ENCODE measurements at places on chromosomes 5 and 9.
A peak's percentile ranks its signal among the peaks of the same experiment; 100 is the strongest.

DNA sequence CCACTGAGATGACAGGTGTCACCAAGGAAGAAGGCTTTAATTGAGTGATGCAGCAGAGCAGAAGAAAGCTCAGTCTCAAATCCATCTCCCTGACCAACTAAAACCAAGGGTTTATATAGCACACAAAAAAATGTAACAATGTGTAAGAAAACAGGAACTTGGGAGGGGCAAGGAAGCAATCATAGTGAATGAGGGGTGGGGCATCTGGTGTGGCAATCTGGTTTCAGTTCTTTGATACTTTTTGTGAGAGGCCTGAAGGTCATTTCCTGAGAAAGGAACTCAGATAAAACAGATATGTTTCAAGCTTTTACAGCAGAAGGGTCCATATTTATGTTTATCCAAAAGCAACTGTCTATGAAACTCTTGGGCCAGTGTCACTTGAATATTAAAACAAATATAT is 19.7 kb downstream of the CD180 start:
- no peak for DNase-seq

DNA sequence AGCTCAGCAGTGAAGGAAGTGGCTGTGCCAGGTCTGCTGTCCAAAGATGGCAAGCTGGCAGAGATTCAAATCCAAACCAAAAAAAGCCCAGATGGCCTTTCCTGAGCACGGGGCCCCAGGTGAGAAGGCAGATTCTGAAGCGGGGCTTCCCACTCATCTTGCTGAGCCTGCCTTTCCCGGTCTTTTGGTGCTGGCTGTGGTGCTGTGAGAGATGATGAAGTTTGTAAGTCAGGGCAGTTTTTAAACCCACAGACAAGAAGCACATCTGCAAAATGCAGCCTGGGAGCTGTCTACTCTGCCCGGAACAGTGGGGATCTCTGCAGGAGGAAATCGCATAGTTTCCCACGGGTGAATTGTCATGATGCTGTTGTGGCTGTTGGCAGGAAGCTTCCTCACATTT is 85.0 kb upstream of the IRX4 start:
- DNase-seq = no peak

- DNase-seq = no peak
Measured at GRCh38 chr5:105740242-105740641, 1930.5 kb downstream of the EFNA5 start.

GRCh38 chr5:89282554-89283510 is 399.8 kb upstream of the MEF2C start:
- no peak for DNase-seq

DNA sequence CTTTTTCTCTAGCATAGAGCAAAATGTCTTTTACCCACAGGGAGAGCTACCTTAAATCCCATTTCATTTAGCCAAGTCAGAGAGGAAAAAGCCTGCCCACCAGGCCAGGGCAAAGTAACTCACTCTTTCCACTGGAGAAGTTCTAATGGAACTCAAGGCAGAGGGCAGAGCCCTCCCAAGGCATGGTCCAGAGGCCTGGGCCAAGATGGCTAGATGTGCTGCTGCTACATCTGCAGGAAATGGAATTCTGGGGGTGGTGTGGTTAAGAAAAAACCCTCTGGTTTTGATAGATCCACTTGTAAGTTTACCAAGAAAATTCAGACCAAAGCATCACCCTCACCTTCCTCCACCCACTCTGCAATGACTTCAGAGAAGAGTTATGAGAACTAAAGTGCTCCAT is 37.3 kb downstream of the CSF2 start:
- DNase-seq = no peak

DNA sequence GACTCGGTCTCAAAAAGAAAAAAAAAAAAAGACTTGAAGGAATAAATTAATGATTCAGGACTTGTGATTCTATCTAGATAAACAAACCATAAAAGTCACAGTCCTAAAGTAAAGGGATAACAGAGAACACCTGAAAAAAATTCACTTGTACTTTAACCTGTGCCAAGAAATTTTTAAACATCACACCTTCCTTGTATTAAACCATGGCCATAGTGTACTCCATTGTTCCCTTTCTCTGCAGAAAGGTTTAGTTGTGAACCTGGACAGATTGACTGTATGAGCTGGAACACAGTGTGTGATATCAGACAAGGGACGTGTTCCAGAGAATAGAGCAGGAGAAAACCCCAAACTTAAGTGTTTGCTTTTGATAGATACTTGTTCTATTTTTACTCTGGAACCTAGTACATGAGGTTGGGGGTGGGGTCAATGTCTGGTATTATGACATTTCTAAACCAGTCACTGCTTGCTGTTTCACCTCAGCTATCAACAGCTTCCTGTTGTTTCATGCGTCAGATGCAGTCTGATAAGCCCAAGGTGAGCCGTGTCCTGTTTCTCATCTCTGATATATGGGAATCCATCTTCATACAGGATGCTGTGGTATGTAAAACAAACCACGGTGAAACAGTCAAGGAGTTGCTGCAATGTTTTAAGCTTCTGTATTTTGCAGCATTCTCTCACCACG is 62.5 kb upstream of the ITGA1 start:
- DNase-seq = no peak

GRCh38 chr5:63805151-63805550 is 157.1 kb downstream of the HTR1A start:
- no peak for DNase-seq

DNA sequence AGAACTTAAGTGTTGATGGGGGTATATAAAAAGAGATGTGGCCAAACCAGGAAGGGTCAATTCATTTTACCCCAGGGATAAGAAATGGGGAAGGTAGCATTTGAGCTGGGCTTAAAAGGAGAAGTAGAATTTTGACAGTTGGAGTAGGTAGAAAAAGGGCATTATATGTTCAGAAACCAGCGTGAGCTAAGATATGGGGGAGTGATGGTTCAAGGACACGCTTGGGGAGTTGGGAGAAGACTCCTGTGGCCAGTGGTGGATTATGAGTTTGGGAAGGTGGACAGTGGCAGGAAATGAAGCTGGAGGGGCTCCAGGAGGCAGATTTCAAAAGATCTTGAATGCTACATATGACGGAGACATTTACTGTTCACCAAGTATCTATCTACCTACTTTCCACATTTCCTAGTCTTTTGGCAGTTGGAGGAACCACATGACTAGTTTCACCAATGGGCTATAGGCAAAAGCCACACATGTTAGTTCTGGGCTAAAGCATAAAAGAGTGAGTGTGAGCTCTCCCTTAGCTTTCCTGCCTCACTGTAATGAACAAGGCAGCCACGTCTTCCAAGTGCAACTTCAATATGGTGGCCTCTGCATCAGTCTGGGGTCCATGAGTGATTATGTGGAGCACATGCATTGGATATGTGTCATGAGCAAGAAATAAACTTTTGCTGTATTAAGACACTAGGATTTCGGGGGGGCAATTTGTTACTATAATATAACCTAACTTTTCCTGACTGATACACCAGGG is 15.7 kb upstream of the GSN start:
- DNase-seq = no peak

- no peak for DNase-seq
Measured at GRCh38 chr5:181120306-181120705, 10.7 kb downstream of the OR2V1 start.

DNA sequence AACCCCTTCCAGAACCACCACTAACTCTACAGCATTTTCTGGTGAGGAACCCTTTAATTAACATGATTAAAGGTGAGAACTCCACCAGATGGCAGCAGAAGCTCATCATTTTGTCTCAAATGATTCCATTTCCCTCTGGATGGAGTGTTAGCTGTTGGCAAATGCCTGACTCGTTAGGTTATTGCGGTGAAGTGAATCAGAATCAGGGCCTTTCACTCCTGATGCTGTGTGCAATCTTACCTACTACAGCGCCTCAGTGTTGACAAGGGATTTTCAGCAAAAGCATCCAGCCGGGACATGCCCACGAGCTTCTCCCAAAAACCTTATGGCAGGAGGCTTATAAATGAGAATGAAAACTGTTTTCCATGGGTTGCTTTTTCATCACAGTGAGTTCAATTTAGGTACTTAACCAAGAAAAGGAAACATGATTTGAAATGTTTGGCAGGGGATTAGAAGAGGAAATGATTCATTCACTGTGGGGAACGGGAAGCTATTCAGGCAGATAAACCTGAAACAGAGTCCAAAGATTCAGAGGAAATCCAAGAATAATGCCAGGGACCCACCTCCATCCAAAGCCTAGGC is 48.0 kb upstream of the CAST start:
- peak; percentile 43 for DNase-seq

DNA sequence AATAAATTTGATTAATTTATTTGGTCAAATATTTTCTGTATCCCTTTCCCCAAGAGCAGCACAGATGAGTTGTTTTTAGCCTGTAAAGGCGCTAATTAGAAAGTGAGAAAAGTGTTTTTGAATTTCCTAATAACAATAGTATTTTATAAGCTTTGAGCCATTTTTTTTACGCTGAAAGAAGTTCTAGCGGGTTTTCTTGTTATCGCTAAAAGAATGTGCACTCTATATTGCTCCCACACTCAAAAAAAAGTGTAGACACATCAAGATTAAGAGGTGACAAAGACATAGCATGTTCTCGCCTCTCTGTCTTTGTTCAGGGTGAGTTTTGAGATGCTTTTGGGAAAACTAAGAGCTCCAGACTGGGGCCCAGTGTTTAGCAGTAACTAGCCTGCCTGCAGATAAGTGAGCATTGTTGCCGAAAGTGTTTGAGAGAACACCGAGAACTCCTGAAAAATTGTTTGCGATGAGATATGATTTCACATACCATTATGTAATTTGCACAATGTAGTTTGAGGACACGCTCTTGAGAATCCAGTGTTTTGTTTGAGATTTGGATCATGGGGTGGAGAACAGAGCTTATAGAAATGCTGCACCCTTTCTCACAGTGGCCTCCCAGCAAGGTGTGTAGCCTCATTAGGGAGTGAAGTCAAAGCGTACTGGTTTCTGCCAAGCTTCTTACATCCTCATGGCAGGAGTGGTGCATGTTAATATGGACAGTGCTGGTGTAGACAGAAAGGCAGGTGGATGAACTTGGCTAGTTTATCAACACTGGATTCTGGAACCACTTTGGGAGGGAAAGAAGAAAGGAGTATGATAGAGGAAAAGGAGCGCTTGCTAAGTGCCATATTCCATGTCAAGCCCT is 1.5 kb downstream of the F2R start:
- no peak for DNase-seq

- DNase-seq = no peak
Measured at GRCh38 chr5:168843277-168844015, 264.3 kb upstream of the PANK3 start.

DNA sequence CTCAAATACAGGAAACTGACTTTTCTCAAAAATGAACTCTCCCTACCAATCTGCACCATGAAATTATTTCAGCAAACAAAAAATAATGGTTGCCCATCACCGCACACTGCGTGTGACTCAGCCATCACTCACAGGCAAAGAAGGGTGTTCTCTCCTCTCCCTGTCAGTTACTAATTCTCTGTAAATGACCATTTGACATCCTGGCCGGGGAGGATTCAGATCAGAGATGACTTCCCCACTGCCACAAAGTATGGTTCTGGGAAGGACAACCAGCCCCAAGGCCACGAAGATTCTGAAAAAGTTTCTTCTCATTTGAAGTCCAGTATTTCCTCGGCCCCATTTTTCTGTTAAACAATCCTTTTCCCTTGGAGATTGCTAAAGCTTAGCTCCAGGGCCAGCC is 199.4 kb downstream of the AUH start:
- DNase-seq = no peak

GRCh38 chr5:139642213-139642612 is 5.9 kb upstream of the CXXC5 start:
- DNase-seq = no peak

- no peak for DNase-seq
Measured at GRCh38 chr5:92769978-92770377, 811.0 kb downstream of the NR2F1-AS1 start.

- no peak for DNase-seq
Measured at GRCh38 chr5:168801567-168801966, 222.4 kb upstream of the PANK3 start.

DNA sequence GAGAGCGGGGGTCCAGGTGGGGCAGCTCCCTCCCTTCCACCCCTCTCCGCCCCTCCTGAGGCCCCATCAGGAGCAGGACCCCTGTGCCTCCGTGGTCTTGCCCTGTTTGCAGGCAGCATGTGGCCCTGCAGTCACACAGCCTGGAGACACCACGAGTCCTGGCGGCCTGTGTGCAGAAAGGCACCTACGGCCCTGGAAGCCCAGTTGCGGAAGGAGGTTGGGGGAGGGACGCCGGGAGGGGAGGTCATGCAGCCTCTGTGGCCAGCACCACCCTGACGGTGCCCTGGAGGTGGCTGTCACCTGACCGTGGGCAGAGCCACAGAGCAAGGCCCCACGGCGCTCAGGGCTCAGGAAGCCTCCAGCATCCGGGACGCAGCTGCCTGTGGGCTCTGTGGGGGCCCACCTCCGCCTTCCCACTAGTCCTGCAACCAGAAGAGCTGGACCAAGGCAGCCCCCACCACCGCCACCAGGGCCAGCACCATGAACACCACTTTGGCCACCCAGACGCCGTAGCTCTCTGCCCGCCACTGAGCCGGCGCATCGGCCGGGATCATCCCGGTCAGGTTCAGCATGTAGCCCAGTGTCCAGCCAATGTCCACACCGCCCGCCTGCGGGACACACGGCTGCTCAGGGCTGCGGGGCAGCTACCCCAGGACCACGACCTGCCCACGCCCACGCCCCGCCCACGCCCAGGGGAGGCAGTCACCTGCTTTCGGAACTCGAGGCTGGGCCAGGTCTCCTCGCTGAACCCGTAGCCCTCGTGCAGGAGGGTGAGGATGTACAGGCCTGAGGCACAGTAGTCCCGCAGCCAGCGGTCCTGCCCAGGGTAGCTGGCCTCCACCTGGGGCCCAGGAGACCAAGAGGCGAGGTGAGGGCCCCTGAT is 6.4 kb downstream of the ENTPD8 start:
- no peak for DNase-seq

GRCh38 chr5:148343046-148343407 is 7.7 kb downstream of the SPINK9 start:
- no peak for DNase-seq

DNA sequence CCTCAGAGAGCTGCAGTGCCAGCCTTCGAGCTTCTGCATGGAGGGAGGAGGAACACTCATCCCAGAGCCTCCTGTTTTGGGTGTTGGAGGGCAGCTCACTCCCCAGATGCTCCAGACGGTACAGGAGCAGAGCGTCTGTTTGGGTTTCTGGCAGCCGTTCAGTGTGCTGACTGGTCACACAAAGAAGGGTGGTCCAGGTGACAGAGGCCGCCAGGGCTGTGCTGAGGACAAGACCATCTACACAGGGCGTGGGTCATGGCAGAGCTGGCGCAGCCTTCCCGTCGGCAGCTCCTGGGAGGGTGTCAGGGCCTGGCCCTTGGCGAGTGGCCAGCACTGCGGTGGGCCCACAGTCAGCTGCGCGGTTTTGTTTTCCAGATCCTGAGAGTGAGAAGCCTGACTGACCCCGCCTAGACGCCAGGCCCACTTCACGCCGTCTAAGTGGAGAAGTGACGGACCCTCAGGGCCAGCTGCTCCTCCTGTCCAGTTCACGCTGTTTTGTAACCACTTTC is 131.4 kb upstream of the FAM120A start:
- no peak for DNase-seq

GRCh38 chr9:126117158-126117425 is 209.5 kb upstream of the MVB12B start:
- no peak for DNase-seq

- DNase-seq = no peak
Measured at GRCh38 chr5:13932561-13932960, 11.9 kb downstream of the DNAH5 start.

- no peak for DNase-seq
Measured at GRCh38 chr5:179783128-179783527, 10.7 kb upstream of the LTC4S start.

GRCh38 chr5:115511632-115512031 is 32.9 kb downstream of the FEM1C start:
- DNase-seq = no peak

- no peak for DNase-seq
Measured at GRCh38 chr5:149133795-149134777, 7.2 kb upstream of the ABLIM3 start.

Measured in WTC11 (cell line).